Posterior vena cava (tissue), 2 donors: ENCODE measurements at places on chromosomes 2 and 18. TPM values are rescaled to one million over a fixed set of nuclear protein-coding genes. Genes with fewer than 3 reads are reported as not detected.

SFXN5 gene
- 10.3 TPM for total RNA-seq

CD302 gene
- 65.2 TPM for total RNA-seq

AQP12A gene
- not detected for total RNA-seq

ANXA4 gene
- 92.2 TPM for total RNA-seq

MATN3 gene
- 1.2 TPM for total RNA-seq

UGT1A3 gene
- total RNA-seq: not detected

REG3G gene
- 0.52 TPM for total RNA-seq
